ENCODE measurements at places on chromosomes 4 and X.

DNA sequence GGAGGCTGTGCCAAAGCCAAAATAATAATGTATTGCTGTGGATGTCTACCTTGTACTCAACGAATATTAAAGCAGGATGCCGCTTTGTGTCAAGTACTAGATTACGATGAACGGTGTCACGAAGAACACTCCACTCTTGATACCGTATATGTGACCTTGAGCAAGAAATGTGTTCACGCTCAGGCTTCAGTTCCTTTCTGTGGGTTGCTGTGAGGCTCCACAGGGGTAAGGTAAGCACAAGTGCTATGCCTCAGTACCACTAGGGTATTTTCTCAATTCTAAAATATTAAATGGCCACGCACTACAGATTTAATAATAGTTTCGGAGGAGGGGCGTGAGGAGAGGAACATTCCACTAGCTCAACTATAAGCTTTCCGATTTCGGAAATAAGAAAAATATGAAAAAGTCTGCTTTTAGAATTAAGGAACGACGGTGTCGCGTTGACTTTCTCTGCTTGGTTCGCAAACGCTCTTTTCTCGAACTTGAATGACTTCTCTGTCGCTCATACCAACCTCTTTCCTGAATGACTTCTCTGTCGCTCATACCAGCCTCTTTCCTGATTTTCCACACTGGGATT lies 607 bp upstream of the SCOC start:
- DNase-seq, result peak; percentile 10

- DNase-seq, result peak; percentile 15
Observed at GRCh38 chrX:41384051-41384705, 50.2 kb downstream of the DDX3X start.

DNA sequence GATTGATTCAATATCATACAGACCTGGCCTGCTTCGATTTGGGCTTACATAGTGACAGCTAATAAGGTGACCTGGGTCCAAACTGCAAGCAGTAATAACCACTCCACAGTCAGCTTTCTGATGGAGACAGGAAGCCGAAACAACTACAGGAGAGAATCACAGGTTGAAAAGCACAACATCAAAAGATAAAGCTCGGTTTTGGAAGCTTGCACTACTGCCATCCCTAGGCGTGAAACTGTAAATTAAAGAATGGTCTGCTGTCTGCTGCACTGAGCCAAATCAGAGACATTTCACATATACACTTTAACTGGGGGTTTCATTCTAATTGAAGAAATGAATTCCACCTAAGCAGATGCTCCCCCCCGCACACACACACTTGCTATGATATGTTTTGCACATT lies 116.3 kb downstream of the DHX15 start:
- no peak for DNase-seq

- peak; percentile 8 for DNase-seq
Observed at GRCh38 chrX:153739754-153740486, 15.3 kb downstream of the ABCD1 start.

DNA sequence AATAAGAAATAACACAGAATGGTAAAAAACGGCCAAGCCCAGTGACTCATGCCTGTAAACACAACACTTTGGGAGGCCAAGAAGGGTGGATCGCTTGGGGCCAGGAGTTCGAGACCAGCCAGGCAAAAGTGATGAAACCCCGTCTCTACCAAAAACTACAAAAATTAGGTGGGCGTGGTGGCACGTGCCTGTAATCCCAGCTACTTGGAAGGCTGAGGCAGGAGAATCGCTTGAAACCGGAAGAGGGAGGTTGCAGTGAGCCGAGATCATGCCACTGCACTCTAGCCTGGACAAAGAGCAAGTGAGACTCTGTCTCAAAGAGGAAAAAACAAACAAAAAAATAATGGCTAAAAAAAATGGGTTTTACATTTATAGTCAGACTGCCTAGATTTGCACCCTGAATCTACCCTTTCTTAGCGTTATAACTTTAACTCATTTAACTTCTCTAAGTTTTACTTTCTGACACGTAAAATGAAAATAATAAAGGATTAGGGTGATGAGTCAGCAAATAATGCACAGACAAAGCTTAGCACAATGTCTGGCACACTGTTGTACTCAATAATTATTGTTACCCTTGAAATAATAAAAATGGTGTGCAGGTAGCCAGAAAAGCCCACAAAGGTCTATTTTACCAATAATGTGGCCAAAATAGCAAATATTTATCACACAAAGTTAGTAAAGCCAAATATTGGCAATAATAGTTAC lies 55.0 kb downstream of the ATP11C start:
- DNase-seq, result no peak

GRCh38 chr4:172892300-172892699 lies 276.3 kb upstream of the GALNT7 start:
- DNase-seq, result peak; percentile 69

DNA sequence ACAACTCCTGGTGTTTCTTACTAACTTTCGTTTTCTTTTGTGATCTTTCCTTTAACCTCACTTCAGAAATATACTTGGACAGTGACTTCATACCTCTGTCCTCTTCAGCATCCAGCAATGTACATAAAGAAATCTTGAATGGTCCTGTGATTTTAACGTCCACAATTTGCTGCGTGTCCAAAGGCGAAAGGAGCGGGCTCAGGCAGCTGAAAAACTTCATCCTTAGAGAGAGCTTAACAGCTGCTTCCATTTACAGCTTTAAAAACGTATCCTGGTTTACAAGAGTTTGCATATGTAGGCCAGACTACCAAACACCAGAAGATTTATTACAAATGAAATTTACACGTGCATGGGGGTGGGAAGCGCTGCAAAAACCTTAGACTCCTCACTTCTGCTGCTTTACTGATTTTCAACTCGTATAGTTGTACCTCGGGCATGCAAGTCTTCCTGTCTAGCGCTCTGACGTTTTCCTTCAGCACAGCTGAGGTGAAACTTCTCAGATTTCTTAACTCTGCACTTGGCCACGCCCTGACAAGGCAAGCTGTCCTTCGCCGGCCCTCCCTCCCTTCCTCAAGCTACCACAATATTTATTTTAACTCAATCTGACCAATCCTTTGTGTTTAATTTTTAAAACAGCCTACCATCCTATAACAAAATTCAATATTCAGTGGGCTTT lies 406.4 kb downstream of the FAM47A start:
- DNase-seq, result peak; percentile 62

DNA sequence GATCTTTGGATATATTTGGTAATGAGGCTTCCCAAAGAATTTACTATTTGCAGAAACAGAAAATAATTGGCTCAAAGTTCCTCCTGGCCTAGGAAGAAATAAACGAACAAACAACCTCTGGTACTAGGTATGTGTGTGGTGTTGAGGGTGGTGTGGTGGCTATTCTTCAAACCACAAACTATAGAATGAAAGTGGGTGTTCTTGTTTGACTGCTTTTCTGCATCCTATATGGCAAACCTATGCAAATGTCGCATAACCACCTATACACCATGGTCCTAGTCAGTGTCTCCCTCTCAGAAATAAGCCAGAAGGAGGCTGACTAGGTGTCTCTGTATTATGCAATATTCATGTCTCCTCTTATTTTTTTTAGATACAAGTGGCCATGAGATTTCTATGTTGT lies 106.6 kb upstream of the PCDH18 start:
- DNase-seq, result no peak

DNA sequence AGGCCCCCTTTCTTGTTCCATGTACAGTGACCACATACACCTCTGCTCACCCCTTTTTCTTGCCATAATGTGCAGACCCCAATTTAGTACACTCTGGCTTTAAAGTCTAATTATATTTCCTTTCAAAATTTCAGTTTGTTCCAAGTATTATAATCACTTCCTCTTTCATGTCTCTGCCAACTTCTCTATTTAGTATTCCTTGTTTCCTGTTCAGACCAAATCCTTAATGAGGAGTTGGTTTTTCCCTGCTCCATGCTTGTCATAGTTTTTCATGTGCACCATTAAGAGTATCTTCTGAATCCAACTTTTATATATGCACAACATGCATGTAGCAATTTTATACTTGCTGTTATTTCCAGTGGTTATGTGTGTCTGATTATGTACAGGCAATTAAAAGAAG lies 32.3 kb downstream of the USP53 start:
- DNase-seq, result no peak

DNA sequence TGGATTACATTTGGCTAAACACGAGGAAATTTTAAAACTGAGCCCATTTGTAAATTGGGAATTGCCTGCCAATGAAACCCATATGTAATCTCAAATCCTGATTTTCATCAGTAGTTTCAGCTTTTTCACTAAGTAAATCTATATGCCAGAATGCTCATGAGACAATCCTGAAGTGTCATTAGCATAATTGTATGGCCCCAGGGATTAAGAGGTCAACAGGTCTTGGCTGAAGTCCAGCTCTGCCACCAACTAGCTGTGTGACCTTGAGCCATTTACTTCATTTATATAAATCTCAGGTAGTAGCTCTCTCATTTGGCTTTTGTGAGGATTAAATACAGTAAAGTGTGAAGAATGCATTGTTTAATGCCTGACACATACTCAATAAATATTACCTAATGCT lies 320.5 kb upstream of the EMCN start:
- no peak for DNase-seq

- DNase-seq, result peak; percentile 91
Observed at GRCh38 chr4:8547108-8547911, 32.9 kb upstream of the GPR78 start.

GRCh38 chr4:142088906-142089305 lies 452.5 kb downstream of the IL15 start:
- no peak for DNase-seq

DNA sequence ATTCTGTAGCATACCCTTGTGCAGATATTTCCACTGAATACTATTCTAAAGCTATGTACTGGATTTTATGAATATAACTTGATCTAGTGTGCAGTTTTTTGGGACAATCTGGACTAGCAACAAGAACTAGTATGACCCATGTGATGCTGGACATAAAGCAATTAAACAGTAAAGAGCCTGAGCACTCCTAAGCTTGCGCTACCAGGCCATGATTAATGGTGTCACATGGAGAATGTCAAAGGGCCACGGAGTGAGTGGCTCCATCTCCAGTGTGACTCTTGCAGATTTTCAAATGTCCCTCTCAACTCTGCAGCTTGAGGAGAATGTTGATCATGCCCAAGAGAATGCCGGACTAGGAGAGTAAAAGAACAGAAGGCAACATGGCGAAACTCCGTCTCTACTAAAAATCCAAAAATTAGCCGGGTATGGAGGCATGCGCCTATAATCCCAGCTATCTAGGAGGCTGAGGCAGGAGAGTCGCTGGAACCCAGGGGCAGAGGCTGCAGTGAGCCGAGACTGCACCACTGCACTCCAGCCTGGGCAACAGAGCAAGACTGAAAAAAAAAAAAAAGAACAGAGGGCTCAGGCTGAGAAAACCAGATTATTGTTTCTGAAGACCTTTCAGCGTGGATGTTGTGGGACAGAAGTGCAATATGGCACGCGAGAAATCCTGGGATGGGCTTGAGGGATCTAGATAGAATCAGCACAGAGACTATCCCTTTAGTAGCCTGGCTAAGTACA lies 45.0 kb downstream of the TIGD2 start:
- no peak for DNase-seq
